ENCODE measurements at places on chromosomes 13 and 19.

GRCh38 chr13:34030782-34031181 is 212.8 kb downstream of the RFC3 start:
- no peak for DNase-seq

DNA sequence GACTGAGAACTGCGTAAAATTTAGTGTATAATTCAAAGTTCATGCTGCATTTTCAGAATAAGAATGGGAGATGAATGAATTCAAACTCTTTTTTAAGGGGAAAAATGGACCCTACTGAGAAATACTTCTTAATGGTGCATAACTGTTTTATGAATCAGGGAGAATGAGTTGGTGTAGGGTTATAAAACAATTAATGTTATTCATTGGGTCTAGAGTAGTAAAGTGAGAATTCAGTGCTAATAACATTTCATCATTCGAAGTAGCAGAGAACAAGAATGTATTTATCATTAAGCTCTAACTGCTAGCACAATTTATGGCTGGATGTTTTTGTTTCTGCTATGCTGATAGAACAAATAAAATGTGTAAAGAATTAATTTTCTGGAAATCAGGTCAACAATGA is 310.2 kb downstream of the SLITRK5 start:
- no peak for DNase-seq

- DNase-seq, result no peak
Observed at GRCh38 chr13:52850072-52850395, 1.6 kb upstream of the PCDH8 start.

DNA sequence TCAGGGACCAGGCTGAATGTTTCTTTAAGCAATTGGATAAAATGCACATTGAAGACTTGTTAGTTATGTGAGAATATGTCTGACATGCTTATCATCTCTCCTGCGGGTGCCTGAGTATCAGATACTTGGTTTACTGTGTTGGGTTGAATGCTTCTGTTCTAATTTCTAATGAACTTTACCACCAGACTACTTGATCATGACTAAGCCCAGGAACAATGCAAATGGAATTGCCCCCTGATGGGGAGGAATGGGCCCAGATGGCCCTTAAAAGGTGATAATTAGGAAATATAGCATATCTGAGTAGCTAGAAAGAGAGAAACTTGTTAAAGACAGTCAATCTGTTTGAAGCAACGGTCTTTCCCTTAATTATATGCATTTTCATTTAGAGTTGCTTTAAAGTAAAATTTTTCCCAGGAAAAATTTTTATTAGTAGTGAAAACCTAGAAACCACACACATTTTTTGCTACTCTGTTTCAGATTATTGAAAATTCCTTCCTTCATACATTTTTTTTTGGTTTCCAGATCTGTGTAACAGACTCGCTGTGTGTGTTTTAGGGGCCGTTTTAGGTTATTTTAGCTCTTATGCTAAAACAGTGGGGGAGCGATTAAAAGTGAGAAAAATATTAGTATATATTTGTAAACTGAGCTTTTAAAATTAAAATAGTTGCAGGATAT is 186.6 kb downstream of the TM9SF2 start:
- no peak for DNase-seq

DNA sequence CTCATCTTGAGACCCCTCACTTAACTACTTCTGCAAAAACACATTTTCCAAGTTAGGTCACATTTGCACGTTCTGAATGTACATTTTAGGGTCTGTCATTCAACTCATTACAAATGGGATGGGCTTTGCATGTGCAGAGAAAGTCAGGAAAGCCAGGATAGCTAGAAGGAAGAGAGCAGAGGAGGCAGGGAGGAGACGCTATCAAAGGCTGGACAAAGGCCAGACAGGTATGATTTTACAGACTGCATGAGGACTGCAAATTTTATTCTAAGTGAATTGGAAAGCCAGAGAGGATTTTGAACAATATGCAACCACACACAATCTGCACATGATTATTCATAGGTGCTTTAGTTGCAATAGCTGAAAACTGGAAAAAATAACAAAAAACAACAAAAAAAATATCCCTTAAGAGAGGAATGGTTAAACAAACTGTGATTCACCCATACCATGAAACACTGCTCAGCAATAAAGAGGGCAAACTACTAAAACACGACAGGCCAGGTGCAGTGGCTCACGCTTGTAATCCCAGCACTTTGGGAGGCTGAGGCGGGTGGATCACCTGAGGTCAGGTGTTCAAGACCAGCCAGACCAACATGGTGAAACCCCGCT is 21.1 kb downstream of the SYDE1 start:
- DNase-seq, result no peak

GRCh38 chr19:49808711-49809159 is 4.4 kb downstream of the FUZ start:
- peak; percentile 88 for DNase-seq

DNA sequence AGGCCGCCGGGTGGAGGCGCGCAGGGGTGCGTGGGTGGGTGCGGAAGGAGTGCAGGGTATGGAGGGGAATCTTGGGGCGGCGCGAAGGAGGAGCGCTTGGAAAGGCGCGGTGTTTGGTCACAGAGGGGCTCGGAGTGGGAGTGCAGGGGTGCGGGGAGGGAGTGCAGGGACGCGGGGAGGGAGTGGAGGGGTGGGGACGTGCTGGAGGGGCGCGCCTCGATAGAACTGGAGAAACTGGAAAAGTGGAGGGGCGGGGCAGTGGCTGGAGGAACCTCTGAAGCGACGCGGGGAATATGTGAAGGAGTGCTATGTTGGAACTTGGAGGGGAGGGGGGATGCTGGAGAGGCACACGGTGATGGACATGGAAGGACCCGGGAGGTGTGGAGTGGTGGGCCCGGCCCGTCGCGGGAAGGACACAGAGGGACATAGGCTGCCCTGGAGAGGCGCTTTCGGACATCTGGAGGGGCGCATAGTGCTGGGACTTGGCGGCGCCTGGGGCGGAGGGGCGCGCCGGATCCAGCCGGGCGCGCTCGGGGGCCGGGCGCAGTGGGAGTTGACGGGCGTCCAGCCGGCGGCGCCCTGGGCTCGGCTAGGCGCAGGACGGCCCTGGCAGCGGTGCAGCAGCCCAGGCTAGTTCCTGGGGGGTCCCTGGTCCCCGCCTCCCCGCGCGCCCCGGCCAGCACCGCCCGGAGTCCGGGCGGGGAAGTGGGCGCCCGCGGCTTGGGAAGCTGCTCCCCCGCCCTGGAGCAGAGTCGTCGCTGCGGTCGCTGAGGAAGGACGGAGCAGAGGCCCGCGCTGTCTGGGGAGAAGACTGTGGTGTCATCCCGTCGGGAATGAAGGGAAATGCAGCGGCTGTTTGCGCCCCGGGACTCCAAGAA is 20.8 kb upstream of the SGCG start:
- peak; percentile 69 for DNase-seq

DNA sequence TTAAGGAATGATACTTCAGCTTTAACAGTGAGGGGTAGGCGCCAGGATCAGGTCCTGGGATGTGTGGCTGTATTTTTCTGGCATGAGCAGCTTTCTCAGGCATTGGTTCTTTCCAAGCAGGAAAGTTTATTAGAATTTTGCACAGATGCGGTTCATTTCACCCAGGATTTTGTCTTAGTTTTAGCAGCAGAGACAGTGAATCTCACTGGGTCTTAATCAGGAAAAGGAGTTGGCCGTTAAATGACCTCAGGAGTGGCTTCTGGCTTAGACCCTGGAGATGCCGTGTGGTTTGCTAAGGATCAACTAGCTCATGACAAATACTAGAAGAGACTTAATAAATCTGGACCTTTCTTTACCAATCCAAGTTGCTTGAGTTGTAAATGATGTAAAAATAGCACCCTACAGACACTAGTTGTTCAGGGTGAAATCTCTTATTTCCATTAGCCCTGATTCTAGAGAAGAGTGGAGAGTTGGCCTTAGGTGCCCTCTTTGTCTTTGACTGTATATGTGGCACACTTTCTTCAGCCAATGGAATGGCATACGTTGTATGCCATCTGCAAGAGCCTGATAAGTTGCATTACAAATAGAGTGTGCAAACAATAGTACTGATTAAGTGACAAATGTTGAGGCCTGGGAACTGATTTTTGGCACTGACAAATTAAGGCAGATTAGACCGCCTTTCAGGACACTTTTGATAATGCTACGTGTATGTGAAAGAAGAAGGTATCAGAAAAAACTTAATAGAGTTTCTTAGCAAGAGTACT is 34.0 kb downstream of the LRCH1 start:
- no peak for DNase-seq

DNA sequence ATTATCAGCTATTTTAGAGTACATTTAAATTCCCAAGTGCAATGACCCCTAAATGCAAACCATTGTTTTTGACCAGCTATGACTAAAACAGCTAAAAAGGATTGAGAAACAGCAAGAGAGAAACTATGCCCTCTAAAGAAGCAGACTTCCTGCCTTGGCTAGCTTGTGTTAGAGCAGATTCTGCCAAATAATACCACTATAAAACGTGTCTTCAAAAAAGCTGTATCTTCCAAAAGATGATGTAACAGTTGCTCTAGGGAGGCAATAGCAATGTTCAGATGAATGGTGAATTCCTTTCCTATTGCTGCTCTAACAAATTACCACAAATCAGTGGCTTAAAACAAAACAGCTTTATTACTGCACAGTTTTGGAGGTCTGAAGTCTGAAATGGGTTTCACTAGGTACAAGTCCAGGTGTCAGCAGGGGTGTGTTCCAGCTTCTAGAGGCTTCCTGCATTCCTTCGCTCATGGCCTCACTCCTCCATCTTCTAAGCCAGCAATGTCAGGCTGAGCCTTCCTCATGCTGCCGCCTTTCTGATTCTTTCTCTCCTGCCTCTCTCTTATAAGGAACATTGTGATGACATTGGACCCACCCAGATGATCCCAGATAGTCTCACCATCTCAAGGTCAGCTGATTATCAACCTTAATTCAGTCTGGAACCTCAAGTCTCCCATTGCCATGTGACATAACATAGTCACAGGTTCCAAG is 84.5 kb downstream of the LRRC63 start:
- no peak for DNase-seq

DNA sequence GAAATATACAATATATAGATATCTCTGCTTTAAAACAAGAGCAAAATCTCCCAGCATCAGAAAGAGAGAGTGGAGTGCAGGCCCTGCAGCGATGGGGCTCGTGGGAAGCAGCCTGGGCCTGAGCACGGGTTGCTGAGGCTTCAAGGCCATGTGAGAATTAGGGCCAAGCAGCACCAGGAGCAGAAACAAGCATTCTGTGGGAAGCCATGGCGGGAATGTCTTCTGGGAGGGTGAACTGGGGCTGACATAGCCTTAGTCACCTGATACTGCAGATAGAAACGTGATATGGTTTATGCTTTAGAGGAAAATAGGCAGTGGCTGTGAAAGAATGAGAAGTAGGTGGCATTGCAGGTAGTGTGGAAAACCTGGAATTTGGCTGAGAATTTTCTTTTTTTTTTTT is 472.3 kb downstream of the IRS2 start:
- DNase-seq, result no peak

DNA sequence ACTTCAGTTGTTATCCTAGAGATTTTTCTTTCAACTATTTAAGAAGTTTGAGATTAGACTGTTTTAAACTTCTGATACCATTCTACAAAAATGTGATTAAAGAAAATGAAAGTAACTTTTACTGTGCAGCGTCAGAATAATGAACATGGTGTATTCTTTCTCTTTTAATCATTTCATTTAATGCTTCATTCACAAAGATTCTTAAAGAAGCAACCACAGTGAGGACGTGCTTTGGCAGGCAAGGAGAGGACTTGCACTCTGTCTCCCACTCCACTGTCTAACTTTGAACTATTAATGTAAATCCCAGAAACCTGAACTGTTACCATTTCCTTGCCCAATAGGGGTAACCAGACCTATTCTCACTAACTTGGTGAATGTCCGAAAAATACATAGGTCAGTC is 137.0 kb downstream of the KCNRG start:
- DNase-seq, result no peak

DNA sequence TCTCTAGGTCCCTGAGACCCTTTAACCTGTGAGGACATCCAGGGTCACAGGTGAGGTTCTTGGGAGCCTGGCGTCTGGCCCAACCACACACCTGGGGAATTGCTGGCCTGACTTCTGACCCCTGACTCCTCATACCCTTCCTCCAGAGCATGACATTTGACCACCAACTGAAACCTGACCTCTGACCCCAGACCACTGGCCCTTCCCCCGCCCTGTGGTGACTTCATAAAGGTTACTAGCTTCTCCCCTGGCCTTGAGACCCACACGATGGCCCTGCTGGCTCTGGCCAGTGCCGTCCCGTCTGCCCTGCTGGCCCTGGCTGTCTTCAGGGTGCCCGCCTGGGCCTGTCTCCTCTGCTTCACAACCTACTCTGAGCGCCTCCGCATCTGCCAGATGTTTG is at the start of gene SPACA6:
TSS of gene SPACA6 (plus strand) at position 71 of the 400 bp plus-strand sequence. CDS start at position 268, 197 bp downstream.
- no peak for DNase-seq

- no peak for DNase-seq
Observed at GRCh38 chr13:41458187-41458760, 924 bp downstream of the RGCC start.

- DNase-seq, result peak; percentile 93
Observed at GRCh38 chr13:38349390-38350113, at the start of gene UFM1. Gene UFM1, plus strand, starts transcription at chr13:38349851. Its CDS starts 69 bp downstream, at chr13:38349920.

DNA sequence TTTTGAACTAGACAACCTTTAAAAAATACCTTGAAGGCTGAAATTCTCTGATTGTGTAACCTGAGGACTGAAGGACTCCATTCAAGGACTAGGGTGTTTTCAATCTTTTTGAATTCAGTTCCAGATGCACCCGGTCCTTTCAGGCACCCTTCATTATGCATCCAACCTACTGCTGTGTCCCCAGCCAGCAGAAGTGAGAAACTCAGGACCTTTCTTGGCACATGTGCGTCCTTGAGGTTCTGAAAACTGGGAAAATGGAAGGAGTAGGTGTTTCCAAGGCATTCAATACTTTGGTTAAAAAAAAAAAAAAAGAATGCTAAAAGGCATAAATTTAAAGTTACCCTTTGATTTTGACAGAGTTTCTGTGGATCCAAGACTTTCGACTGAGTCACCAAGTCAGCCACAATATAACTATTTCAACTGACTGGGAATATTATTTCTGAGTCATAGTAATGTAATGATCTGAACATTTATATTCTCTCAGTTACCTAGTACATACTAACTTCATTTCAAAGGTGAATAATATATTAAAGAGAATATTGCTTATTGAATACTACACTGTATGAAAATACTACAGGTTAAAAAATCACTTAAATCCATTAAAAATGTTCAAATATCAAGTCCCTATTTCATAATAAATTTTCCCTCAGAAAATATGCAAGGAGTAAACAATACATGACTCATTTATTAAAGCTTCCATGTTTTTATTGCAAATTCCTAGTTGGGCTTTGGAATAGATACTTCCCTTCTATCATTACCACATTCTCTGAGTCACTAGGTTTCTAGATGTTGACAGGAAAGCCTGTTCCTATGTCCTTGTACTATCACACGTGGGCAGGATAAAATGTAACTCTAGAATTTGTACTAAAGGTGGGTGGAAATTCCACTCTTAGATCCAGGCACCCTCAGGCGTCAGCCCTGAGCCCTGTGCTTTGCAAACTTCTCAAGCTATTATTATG is 2.4 kb upstream of the ITGBL1 start:
- no peak for DNase-seq

GRCh38 chr13:79626924-79627323 is 146.0 kb downstream of the NDFIP2 start:
- DNase-seq, result no peak
